Tibial nerve (tissue), 4 donors: ENCODE measurements at places on chromosomes 6 and 20.
A peak's percentile ranks its signal among the peaks of the same experiment; 100 is the strongest.

GRCh38 chr20:41304424-41305079 is 13.0 kb downstream of the ZHX3 start:
- DNase-seq: no peak

GRCh38 chr6:160756871-160757270 is 54.8 kb downstream of the PLG start:
- no peak for DNase-seq

DNA sequence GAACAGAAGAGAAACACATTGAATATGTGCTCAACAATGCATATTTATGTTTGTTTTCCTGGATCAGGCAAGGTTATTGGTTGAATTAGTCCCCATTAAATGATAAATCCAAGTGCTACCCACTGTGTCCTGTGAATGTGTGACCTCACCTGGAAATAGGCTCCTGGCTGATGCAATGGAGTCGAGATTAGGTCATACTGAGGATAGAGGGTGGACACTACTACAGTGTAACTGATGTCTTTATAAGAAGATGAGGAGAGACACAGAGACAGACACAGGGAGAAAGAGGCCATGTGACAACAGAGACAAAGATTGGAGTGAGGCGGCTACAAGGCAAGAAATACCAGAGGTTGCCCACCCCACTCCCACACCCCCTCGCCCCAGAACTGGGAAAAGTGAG is 559.3 kb downstream of the C6orf118 start:
- DNase-seq: no peak

DNA sequence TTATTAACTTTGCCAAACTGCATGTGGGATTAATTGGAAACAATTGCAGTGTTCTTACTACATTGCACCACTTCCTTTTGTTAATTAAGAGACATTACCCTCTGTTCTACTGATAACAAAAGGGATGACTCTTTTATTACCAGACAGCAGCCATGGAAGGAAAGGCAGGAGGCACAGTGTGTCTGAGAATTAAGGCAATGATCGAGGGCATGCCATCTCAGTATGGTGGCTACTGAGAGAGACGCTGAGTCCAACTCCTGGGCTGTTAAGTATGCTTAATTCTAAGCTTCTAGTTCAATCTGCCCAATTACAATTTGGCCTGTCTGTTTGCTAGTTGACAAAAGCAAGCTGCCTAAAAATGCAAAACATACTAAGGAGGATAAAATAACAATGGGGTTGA is 227.4 kb downstream of the PHACTR1 start:
- DNase-seq: no peak

DNA sequence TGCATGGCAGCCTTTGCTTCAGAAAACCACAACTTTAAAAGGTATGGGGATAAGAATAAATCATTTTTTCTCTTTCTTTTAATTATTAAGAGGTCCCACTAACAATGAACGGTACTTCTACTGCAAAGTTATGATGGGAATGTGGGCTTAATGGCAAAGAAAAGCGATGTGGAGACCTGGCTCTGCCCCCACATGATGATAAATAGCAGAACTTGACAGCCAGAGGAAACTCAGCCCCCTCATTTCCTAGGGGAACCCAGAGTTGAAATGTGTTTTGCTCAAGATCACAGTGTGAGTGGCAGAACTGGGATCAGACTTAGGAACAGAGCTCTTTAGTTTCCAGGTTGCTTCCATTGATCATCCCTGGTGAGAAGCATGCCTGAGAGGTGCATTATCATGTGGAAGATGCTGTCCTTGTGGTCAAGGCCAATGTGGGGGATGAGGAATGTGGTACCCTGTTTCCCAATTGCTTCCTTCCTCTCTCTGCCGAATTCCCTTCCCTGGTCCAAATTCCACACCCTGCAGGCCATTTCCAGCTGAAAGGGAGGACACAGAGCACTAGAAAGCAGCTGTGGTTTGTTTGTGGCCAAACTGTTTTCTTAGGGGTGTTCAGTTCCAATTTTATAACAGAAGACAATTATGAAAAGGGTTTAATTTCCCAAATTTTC is 66.0 kb downstream of the BACH2 start:
- no peak for DNase-seq

- DNase-seq: no peak
Measured at GRCh38 chr6:138685257-138685656, 88.3 kb upstream of the CCDC28A start.

- DNase-seq: peak; percentile 13
Measured at GRCh38 chr6:79269877-79270276, 35.4 kb upstream of the HMGN3 start.

- DNase-seq: no peak
Measured at GRCh38 chr20:43543138-43543537, 15.7 kb upstream of the SGK2 start.

DNA sequence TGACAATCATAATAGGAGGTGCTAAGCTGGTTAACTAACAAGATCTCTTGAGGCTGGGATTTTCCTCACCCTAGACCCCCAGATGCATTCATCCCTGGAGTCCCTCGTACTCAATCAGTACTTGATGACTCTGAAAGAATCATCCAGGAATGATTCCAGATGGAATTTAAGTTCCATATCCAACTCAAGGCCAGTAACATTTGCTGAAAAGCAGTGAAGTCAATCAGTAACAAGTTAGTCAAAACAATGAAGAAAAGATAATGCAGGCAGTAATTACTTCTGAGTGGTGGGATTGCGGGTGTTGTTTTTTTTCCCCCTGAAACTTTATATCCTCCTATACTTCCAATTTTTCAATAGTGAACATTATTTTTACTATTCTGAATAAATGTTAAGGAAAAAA is 18.6 kb downstream of the GMDS start:
- DNase-seq: no peak

DNA sequence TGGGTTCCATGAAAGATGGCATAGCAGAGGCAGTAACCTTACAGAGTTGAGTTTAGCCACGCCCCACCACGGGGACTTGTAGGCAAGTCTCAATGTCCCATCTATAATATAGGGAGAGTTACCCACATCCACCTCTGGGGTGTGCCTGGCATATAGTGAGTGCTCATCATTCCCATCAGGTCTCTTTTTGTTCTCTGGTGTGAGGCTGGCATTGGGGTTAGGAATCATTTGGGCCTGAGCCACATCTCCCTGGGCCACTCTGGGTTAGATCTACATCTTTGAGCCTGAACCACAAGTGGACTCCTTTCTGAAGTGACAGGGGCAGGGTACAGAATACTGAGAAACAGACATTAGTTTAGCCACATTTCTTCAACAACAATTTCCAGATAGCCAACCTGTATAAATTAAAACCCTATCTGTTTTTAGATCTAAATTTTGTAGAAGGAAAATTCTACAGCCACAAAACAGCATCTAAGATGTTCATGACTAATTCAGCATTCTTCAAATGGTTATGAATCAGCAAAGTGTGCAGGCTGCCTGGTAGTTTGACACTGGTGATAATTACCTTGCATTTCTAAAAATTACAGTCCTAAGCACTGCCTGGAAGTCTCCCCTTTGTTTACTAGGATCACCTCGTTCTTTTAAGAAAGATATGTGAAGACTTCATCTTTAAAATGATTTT is 20.1 kb downstream of the RNF24 start:
- DNase-seq: no peak

DNA sequence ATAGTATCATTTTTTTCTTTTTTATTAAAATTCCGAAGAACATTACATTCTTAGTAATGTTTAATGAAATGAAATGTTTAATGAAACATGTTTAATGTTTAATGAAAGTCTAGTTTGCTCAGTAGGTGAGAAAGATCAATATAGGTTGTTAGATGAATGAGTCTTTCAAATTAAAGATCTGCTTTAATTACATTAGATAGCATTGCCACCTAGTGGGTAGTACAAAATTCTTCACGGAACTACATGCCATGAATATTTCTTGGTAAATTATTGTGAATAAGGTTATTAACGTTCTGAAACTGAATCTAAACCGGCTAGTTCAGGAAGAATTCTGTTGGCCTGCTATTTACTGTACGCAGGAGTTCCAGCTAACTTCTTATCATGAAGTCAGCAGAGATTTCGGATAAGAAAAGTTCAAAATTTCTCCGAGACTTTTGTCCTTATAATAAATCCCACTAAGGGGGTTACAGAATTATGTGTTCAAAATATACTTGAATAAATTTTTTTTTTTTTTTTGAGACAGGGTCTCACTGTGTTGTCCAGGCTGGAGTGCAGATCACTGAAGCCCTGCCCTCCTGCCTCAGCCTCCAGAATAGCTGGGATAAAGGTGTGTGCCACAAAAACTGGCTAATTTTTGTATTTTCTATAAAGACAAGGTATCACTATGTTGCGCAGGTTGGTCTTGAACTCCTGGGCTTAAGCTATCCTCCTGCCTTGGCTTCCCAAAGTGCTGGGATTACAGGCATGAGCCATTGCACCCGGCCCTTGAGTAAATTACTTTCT is 7.9 kb upstream of the GMNN start:
- DNase-seq: no peak

GRCh38 chr6:43826730-43827129 is 56.7 kb downstream of the VEGFA start:
- no peak for DNase-seq

DNA sequence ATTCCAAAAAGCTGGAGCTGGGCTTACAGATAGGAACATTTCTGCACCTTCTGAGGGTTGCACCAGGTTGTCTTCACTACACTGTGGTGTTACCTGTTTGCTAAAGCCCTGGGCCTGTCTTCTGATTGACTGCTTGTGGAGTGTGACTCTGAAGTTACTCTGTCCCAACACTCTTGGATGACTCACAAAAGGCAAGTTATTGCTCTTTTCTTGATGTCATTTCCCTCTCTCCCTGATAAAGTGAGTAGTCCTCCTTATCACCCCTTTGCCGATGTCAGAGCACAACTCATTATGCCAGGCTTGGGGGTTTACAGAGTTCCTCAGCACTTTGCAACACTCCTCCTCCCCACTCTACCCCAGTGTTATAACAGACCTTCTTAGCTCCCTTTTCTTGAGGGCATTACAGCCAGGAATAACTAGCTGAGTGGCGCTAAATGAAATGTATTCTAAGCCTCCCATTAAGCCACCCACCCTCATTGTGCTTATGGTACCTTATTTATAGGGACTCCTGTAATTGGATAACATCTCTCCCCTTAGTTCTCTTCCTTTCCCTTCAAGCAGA is 36.1 kb upstream of the NKX2-4 start:
- DNase-seq: no peak

DNA sequence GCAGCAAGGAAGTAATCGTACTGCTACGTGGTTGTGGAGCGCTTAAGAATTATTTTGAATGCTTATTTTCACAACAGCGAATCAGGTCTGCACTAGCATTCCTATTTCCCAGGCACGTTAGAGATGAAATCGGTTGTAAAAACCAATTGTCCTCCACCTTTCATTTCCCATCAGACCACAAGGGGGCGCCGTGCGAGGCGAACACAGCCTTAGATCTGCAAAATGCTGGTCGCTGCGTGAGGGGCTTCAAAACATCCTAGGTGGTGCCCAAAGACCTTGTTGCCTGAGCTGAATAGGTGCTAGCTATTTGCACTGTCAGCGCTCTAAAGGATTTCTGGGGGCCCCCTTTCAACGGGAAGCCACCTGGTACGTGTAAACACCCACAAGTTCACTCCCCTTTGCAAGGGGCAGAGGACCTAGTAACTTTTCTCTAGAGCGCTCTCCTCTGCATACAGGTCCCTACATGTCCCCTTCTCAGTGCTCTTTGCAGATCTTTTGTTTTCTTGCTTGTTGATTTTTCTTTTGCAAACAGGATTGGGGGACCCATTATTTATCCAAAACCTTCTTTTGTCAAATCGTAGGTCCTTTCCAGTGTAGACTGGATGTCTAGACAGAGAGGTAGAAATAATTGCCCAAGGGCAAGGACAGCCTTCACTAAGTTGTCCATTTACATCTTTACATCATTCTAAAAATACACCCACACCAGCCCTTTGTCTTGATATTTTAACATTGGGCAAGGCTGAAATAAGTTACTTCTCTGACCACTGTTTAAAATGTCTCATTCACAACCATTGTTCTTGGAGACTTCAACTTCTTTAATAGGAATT is 59.8 kb downstream of the NEDD9 start:
- peak; percentile 82 for DNase-seq

GRCh38 chr6:81900616-81901015 is 148.1 kb upstream of the TENT5A start:
- no peak for DNase-seq

- no peak for DNase-seq
Measured at GRCh38 chr6:46605091-46605797, 47.4 kb downstream of the CYP39A1 start.
